DMS79 (cell line): ENCODE measurements at places on chromosomes 2 and 18.
A peak's percentile ranks its signal among the peaks of the same experiment; 100 is the strongest.

DNA sequence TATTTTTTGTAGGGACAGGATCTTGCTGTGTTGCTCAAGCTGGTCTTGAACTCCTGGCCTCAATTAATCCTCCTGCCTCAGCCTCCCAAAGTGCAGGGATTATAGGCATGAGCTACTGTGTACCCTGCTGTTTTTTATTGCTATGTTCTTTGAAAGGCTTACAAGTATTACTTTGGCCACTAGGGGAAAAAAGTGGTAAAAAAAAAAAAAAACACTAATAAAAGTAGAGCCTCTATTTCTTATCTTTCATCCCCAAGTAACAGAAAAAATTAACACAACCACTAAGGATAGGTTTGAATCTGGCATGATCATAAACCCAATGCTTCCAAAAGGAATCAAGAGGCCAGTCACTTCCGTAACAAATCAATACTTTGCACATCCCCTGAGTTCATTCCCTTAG, 11.6 kb downstream of the NOL10 start:
- DNase-seq = no peak

- no peak for DNase-seq
These were observed 114.3 kb downstream of the FIGN start for GRCh38 chr2:163621445-163622004.

DNA sequence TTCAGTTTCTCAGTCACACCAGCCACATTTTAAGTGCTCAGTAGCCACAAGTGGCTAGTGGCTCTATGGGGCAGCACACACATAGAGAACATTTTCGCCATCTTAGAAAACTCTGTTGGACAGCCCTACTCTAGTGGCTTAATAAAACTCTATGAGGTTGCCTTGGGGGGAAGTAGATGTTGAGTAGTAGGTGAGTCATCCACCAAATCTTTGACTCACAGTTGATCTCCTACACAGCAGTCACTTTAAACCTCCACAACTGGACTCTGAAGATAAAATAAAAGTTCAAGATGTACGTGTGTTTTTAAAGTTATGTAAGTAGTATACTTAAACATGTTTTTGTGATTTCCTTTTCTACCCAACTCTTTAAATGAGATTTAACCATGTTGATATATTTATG, 379.0 kb downstream of the SETBP1 start:
- DNase-seq = no peak

DNA sequence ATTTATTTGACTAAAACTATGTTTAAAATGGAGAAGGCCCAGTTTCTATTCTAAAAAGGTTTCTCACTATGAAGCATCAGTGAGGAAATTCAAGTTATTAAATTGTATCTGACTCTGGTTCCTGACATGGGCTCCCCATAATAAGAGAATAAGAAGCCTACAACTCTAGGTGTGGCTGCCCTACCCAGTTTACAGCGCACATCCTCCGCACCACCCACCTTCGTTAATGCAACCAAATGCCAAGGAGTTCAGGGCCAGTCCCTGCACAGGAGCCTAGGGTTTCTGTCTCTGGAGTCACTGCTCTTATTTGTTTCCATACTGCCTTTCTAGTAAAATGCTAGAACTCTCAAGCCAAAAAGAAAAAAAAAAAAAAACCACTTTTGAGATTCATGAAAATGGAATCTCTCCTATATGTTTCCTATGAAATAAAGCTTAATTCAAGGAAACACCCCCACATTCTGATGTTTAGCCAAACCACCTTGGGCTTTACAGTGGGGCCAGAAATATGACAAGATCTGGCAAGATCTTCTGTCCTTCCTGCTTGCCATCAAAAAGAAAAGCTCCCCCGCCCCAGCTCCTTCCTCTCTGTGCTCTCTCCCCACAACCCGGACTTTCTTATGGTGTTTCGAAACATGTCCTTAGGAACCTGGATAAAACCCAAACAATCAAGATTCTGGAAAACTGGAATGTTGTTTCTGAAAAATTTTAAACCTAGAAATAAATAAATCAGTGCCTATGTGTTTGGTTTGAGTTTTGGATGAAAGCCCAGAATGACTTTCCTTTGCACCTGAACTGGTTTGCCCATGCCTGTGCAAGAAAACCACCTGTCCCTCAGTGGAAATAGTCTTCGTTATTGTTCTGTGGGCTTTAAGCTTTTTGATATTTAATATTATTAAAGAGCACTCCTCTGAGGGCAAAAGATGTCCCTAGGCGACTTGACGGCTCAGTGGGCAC, 136.7 kb downstream of the SP3 start:
- DNase-seq = no peak

- no peak for DNase-seq
These were observed 367.4 kb downstream of the FBXO15 start for GRCh38 chr18:73780218-73780617.

GRCh38 chr2:151261977-151262291, 271 bp upstream of the RBM43 start:
- no peak for DNase-seq

DNA sequence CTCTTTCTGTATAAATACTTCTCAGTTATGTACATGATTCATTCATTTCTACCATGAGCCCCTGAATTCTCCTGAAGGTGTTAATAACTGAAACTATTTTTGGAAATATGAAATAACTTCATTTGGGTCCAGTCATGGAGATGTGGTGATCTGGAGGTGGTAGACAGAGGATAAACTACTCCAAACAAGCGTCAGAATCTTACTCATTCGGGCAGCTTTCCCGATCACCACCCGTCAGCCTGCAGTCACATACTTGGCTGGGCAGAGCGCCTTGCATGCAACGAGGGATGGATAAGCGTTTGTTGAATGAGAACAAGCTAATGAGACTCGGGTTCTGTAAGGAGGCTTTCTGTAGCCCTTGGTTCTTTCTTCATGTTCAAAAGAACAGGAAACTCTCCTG, 222.7 kb downstream of the CD226 start:
- DNase-seq = no peak

DNA sequence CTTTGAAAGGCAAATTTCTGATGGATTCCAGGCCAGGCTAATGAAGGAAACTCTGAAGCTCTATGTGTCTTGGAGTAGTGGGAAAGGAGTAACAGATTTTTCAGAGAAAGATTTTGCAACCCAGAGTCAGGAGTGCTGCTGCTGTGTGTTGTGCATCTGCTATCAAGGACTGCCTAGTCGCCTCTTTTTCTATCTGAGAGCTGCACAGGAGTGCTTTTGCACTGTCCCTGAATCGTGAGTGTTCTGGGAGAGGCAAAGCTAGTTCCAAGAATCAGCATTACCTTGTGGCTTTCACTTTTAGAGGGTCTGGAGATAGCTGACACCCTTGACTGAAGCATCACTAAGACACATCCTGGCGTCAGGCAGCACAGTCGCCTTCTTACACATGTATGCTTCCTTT, 336.4 kb downstream of the PARD3B start:
- no peak for DNase-seq

DNA sequence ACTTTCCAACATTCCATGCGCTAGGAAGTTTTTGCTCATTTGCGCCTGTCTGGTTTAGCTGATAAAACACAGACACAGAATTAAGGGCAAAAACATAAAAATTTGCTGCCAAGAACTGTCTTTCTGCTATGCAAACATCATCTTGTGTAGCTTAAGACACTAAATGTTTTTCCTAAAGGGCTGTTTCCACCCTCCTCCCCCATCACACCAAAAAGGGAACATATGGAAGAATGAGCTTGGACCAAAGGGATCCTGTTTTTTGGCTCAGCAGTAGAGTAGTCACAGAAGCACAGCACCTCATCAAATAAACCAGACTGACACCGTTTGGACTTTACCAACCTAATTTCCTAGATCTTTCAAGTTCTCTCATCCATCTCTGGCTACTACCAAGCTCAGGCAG, 210.1 kb downstream of the ZNF521 start:
- no peak for DNase-seq

DNA sequence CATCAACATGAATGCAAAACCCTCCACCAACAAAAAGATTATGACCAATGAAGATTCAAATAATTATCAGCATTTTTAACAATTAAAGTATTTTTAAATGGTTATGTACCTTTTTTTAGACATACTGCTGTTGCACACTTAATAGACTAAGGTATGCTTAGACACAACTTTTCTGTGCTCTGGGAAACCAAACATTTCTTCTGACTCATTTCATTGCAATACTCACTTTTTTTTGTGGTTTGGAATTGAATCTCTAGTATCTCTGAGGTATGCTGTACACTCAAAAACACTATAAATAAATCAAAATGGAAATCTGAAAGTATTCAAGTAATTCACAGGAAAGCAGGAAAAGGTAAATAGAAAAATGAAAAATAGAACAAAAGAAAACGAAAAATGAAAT, 247.9 kb upstream of the POU3F3 start:
- no peak for DNase-seq

DNA sequence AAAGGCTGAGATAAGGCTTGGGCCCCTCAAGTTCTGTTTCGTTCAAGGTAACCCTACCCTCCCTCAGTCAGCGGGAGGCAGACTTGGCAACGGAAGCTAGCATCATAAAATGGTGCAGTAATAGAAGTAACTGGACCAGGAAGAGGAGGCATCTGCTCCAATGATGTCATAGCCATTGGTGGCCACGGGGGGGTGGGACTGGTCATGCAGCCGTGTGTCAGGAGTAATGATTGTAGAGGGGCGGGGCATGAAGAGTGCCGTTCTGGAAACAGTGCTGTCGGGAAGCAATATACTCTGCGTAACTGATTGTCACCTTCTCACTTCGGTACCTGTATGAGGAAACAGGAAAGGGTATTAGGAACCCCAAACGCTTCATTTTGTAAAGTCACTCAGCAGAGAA, 6.9 kb upstream of the POLR2D start:
- DNase-seq = no peak

- DNase-seq = no peak
These were observed 498.3 kb downstream of the RIT2 start for GRCh38 chr18:42617221-42617620.

- no peak for DNase-seq
These were observed 67.0 kb upstream of the TNFRSF11A start for GRCh38 chr18:62258093-62258492.

DNA sequence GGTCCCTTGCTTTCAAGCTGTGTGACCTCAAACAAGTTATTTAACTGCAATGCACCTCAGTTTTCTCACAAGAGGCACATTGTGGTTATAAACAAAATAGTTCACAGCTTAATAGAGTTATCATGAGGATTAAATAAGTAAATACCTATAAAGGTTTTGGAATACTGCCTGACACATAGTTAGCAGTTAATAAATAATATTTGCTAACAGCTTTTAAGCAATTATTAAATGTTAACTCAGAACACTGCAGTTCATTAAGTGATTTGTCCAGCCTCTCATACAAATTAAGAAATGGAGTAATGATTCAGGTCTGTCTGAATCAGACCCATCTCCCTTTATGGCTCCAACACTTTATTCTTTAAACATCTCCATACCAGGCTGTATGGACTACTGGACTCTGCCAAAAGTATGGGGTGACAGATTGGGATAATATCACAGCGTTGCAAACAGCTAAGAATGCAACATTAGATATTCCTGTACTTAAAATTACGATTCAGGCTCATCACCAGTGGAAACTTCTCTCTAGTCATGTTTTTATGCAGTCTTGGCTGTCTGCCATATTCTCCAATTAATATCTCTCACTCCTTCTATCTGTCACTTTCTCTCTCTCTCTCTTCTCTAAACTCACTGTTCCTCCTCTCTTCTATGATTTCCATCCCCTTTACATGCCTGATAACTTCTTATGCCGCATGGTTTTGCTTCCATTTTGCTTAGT, 370.6 kb upstream of the UBE2E3 start:
- DNase-seq = peak; percentile 3

DNA sequence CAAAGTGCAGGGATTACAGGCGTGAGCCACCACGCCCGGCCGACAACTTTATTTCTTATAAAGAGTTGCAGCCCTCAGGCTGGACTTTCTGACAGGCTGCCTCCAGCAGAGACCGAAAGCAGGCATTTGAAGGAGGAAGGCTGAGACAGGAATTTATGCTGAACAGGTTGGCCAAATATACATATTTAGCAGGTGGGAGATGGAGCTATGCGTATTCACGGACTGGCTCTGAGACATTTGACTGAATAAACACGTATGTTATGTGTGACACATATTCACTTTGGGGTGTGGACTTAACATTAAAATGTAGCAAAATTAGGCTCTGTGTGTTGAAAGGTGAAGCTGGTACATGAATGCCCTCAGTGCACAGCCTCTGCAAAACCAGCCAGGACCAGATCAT, 65.9 kb downstream of the SNTG2 start:
- no peak for DNase-seq

- DNase-seq = no peak
These were observed 12.5 kb upstream of the ARMC9 start for GRCh38 chr2:231185886-231186285.

- no peak for DNase-seq
These were observed 115.6 kb upstream of the CYP1B1 start for GRCh38 chr2:38191516-38191915.

DNA sequence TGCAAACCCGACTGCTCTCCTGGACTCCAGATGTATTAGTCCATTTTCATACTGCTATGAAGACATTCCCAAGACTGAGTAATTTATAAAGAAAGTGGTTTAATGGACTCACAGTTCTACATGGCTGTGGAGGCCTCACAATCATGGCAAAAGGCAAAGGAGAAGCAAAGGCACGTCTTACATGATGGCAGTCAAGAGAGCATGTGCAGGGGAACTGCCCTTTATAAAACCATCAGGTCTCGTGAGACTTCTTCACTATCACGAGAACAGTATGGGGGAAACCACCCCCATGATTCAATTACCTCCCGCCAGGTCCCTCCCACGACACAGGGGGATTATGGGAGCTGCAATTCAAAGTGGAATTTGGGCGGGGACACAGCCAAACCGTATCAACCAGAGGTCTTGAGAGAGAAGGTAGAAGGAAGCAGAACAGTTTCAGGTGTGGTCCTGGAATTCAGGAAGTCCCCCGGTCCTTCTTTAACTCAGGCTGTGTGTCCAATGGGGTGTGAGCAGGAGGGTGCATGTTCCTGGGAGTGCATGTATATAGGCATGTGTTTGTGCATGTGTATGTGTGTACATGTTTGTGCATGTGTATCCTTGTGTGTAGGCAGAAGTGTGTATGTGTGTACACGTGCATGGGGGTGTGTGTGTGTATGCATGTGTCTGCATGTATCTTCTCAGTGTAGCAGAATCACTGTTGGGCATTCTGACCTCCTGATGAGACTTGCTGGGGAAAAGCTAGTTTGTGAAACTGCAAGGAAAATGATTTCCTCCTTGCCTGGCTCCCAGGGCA, 46.2 kb downstream of the GREB1 start:
- no peak for DNase-seq
